DMS 273 treated with DMSO at 0.1 percent for 48 hours (cell line): ENCODE measurements at places on chromosomes 2 and 18.

DNA sequence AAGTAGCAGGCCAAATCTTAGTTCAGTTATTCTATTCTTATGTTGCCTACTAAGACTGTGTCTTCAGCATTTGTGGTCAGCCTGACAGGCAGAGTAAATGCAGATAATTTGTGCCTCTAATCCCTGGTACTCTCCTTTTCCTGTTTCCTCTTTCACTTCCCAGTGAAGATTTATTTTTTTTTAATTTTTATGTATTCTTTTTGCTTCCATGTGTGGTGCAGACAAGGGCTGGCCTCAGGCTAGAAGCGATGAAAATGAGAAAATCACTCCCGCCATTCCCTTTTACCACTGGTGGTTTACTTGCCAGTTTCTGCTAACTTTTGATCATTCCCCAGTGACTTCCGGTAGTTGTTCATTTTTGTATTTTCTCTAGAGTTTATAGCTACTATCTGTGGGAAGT is 30.9 kb downstream of the DSEL start:
- no peak for DNase-seq

- no peak for DNase-seq
Observed at GRCh38 chr2:219291394-219291793, 12.2 kb downstream of the DNAJB2 start.

DNA sequence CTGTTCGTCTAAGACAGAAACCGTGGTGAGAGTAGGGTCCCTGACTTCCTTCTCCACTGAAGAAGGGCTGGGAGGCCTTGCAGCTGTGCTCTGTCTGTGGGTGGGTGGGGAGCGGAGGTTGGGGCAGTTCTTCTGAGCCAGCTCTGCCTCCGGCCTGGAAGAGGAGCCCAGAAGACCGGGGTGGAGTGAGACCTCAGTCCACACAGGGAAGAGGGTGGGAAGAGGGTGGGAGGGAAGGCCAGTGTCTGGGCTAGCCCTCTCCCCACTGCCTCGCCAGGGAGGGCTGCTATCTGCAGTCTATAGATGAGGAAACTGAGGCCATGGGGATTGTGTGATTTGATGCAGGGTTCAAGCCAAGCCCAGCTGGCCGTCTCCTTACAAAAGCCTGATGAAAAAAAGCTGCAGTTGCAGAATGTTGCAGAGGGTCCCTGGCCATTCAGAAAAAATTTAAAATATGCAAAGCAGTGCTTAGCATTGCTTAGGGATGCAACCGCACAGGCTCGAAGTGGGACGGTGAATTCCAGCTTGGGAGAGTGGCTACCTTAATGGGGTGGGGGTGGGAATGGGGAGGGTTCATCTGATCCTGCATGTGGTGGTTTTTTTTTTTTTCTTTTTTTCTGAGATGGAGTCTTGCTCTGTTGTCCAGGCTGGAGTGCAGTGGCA is 181.6 kb upstream of the HS6ST1 start:
- DNase-seq: no peak

DNA sequence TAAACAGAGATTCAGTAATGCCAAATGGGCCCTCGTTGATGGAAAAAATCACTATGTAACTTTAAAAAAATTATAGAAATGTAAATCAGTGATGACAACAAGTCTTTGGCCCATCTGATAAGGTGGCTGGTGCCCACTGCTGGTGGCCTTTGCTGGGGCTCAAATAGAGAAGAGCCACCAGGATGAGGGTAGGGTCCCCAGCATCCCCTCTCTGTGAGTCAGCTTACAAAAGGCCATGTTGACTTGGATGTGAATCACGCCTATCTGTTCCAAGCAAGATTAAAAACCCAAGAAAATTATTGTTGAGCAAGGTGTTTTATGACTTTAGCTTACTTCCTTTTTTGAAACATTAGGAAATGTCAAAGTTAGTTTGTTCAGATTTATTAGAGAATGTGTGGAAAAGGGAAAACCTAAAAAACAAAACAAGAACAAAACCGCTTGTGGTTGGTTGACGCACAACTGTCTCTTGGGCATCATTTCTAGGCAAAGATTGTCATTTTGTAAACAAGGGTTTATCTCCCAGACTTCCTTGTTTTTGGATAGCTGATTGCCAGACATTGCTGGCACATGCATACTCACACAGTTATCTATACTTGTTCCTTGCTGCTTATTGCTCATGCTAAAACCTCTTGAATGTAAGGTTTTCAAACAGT is 53.7 kb upstream of the ZNF396 start:
- no peak for DNase-seq

DNA sequence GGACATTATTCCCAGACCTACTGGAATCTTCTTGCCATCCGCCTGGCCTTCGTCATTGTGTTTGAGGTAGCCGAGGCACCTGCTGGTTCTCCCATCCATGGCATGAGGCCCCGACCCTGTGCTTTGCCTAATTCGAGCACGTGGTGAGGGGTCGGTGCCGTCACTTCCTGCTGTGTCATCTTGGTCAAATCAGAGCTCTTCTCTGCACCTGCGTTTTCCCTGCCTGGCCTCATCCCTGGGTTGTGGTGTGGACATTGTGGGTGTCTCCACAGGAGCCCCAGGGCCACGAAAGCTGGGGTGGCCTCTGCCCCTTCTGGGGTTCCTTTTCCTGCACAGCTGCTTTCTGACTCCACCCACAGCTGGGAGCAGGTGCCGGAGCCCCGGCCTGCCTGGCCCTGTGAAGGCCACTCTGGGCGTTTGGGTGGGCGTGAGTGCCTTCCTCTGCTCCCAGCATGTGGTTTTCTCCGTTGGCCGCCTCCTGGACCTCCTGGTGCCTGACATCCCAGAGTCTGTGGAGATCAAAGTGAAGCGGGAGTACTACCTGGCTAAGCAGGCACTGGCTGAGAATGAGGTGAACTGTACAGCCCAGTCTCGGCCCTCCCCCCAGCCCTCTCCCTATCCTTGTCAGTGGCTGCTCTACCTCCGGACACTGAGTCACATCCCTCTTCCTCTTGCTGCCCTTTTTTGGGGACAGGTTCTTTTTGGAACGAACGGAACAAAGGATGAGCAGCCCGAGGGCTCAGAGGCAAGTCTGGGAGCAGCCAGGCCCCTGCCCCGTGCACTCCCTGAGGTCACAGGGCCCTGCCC is 34.9 kb downstream of the ANO7 start:
- DNase-seq: no peak

GRCh38 chr2:158726911-158727592 is 68.1 kb upstream of the DAPL1 start:
- DNase-seq: no peak

GRCh38 chr2:16324544-16324937 is 341.1 kb downstream of the CYRIA start:
- DNase-seq: no peak
